ENCODE measurements at places on chromosomes 4 and X.

GRCh38 chr4:139596034-139596683 lies 40.1 kb upstream of the SETD7 start:
- DNase-seq, result no peak

DNA sequence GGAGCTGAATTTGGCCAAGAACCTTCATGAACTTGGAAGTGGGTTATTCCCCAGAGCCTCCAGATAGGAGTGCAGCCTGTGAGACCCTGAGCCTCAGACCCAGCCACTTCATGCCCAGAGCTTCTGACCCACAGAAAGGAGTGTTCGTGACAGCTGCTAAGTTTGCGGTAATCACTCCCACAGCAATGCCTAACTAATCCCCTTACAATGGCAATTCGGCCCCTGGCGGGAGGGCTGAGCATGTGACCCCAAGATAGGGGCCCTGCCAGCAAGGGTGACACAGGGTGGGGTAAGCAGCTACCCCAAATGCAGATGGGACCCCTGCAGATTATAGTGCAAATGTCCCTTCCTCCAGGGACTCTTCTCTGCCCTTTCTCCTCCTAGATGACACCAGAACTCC lies 22.5 kb downstream of the PNMA6E start:
- DNase-seq, result no peak

DNA sequence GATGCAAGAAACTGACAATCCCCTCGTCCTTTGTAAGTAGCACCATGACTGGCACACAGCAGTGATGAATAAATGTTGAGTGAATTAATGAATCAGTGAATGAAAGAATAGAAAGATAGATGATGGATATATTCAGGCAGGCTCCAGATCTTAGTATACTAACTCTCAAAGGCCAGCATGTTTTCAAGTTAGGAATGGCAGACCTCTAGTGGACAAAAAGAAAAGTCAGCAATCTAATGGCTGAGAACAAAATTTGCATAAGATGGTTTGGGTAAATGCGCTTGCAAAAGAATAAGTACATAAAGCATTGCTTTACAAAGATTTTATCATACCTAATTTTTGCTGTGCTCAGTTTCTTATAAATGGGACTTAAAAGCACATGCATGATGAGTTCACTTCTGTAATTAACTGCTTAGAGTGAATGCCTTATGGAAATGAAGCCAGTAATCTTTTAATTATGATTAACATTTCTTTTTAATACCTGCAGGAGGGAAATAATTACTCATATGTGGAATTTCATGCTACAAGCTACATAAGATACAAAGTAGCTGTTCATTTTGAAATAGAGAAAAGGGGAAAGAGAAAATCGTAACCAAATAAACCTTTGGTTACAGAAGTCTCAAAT lies 126.9 kb upstream of the GPRIN3 start:
- no peak for DNase-seq

- DNase-seq, result no peak
Observed at GRCh38 chr4:151783867-151784266, 23.1 kb upstream of the GATB start.

- no peak for DNase-seq
Observed at GRCh38 chrX:79412166-79412565, 45.0 kb upstream of the ITM2A start.

DNA sequence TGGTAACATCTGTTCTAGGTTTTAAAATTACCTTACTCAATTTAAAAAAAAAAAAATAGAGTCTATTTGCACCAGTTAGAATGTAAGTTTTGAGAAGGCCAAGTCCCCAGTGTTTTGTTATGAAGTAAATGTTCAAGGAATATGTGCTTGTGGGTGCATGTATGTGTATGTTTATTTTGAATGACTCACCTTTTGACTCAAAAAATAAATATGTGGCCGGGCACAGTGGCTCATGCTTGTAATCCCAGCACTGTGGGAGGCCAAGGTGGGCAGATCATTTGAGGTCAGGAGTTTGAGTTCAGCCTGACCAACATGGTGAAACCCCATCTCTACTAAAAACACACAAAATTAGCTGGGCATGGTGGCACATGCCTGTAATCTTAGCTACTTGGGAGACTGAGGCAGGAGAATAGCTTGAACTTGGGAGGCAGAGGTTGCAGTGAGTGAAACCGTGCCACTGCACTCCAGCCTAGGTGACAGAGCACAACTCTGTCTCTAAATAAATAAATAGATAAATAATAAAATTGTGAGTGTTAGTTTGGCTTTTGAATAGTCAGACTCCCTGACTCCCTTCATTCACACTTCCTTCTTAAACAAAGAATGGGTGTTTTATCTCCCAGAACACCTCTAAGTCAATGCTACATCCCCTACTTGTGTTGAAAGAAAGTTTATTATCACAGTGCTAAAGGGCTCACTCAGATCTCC lies 511.3 kb upstream of the PCDH7 start:
- no peak for DNase-seq

- no peak for DNase-seq
Observed at GRCh38 chrX:136585960-136586359, 53.9 kb downstream of the VGLL1 start.

DNA sequence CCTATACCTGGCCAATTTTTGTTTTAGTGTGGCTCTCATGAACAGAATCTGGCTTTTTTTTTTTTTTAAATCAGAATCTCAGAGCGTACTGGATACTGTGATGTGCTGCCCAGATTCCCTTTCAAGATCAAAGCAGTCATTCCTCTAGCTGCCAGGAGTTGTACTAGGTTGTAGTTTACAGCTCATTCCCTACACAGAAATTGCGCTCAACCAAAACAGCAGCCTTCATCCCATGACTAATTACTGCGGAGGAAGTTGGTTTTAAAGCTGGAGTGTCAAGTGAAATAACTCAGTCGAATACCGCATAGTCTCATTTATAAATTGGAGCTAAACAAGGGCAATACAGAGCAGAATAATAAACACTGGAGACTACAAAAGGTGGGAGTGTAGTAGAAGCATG lies 12.2 kb upstream of the TMPRSS11B start:
- no peak for DNase-seq

DNA sequence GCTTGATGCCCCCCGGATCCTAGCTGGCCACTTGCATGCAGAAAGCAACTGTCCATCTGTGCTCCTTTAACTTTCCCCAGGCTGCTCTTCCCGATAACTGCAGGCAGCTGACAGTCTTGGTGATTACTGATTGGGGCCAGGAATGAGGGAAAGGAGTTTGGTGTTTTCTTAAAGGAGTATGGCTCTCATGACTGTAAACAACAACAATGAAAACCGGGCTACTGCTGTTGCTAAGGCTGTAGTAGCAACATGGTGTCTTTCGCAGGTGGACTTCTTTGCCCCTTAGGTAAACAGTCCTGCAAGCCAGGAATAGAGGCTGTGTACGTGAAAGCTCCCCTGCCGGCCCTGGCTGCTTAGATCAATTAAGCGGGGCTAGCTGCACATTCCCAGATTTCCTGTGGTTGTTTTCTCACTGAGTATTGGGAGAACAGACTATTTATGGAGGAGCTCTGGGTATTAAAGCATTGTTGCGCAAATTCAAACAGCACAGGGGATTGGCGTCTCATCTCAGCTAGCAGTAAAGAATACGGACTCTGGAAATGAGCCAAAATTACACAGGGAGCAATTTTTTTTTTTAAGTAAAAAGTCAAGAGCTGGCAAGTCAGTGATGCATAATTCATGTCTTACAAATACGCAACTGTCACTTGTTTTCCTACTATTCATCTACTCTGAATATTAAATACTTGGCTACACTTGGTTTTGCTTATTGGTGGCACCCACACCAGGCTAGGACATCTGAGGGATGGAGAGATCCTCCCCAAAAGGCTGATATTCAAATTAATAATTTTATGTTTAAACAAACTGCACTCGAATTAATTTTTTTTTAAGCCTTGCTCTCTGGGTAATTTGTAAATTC lies 61.6 kb upstream of the NAP1L5 start:
- DNase-seq, result no peak

DNA sequence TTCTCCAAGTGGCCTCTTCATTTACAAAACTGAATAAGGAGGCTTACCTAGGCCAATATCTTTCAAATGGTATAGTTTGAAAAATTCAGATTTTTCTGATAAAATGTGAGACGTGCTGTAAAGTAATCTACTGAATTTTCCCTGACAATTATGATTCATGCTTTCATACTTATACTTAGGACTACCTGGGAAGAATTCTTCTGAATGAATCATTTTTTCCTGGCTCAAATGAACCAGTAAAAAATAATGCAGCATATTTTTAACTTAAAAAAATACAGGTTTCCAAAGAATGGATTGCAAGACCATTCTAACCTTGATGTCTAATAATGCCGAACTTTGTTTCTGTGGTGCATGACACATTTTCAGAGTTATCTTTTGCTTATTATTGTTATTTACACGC lies 375.4 kb downstream of the ZNF674 start:
- no peak for DNase-seq

DNA sequence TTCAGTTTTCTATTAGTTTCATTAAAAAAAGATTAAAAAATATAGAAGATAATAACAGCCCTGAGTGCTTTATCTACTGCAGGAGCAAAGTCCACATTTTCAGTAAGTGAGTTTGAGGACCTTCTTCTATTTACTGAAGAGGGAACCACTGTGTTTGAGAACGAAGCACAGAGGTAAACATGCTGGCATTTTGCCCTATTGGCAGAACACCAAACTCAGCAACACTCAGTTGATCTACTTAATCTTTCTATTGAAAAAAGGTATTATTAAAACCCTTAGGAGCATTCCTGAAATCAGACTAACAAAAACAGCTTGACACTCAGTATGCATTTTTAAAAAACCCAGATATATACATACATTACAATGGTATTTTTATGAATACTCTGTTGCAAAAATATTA lies 1496.7 kb downstream of the TECRL start:
- DNase-seq, result no peak

- DNase-seq, result no peak
Observed at GRCh38 chr4:5277079-5277478, 225.8 kb downstream of the STK32B start.

- no peak for DNase-seq
Observed at GRCh38 chr4:102598086-102598761, 97.1 kb downstream of the NFKB1 start.

DNA sequence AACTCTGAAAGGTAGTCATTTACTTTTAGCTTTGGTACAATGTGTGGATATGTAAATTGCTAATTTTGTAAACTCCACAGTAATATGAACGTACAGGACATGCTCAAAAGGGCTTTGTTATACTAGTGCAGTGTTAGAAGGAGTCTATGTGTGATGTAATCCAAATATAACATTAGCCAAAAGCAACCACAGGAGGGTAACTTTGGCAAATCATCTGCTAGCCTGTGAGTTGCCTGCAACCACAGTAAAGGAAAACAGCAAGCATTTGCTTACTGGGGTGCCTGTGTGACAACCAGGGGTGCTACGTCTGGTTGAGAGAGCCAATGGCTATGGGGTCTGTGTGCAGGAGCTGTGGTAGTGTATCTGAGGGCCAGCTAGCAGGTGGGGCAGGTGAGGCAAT lies 245.8 kb downstream of the ADAMTS3 start:
- DNase-seq, result no peak

- DNase-seq, result no peak
Observed at GRCh38 chr4:24010994-24011393, 121.1 kb upstream of the PPARGC1A start.

DNA sequence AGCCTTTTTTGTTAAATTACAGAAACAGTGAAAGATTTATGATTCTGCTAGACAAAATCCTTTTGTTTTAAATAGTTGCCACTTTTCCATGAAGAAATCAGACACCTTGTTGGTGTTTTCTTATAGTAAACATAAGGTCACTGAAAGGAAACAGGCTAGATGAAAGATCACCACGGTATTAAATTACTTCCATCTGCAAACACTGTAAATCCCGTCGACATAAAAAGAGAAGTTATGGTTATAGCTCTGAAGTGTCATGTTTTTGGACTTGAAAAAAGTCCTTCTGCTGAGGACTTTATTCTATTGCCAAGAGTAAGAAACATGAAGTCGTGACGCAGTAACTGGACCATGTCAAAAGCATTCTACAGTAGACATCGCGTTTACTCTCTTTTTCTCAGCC lies 567.6 kb upstream of the SLIT2 start:
- no peak for DNase-seq

- no peak for DNase-seq
Observed at GRCh38 chr4:147944670-147945260, 212.9 kb downstream of the ARHGAP10 start.

- DNase-seq, result no peak
Observed at GRCh38 chr4:80268936-80269335, 2.5 kb downstream of the FGF5 start.

DNA sequence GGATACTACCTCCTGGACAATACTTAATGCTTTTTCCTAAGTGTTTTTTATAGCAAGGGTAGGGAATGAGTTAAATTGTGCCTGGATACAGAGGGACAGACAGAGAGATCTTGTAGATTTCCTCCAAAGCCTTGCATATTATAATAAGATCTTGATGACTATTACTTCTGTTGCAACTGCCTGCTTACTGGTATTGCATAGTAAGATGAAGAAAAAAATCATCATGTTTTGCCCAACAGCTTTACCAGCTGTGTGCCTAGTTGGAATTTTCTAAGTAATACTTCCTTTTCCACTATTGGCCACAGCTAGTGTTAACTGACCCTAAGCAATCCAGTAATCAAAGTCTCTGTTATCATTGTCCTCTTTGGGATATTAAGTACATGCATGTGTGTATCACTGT lies 139.0 kb downstream of the DCK start:
- DNase-seq, result no peak

- DNase-seq, result no peak
Observed at GRCh38 chrX:56233682-56234081, 1.5 kb downstream of the KLF8 start.

- DNase-seq, result no peak
Observed at GRCh38 chr4:141705747-141706377, 69.5 kb downstream of the IL15 start.

DNA sequence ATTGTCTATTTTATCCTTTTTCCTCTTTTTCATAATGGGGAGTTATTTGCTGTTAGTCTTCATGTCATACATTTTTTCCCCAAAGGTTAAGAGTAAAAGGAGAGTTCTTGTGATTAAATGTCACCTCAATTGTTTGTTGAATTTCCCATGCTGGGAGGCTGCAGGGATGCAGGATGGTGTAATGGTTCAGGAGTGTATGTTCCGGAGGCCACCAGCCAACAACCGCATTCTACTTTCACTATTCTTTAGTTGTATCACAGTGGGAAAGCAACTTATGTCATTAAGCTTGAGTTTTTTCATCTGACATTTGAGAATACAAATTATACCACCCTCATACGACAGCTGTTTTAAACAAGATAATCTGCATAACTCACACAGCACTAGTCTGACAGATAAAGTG lies 15.4 kb downstream of the AFP start:
- DNase-seq, result no peak

- no peak for DNase-seq
Observed at GRCh38 chr4:155565776-155566175, 100.9 kb upstream of the GUCY1A1 start.

Data from NCI-H1436 treated with DMSO at 0.1 percent for 48 hours (cell line).